ENCODE measurements at places on chromosomes 16 and 17.

GRCh38 chr17:6994118-6994598, 1.7 kb upstream of the ALOX12 start:
- DNase-seq: no peak

DNA sequence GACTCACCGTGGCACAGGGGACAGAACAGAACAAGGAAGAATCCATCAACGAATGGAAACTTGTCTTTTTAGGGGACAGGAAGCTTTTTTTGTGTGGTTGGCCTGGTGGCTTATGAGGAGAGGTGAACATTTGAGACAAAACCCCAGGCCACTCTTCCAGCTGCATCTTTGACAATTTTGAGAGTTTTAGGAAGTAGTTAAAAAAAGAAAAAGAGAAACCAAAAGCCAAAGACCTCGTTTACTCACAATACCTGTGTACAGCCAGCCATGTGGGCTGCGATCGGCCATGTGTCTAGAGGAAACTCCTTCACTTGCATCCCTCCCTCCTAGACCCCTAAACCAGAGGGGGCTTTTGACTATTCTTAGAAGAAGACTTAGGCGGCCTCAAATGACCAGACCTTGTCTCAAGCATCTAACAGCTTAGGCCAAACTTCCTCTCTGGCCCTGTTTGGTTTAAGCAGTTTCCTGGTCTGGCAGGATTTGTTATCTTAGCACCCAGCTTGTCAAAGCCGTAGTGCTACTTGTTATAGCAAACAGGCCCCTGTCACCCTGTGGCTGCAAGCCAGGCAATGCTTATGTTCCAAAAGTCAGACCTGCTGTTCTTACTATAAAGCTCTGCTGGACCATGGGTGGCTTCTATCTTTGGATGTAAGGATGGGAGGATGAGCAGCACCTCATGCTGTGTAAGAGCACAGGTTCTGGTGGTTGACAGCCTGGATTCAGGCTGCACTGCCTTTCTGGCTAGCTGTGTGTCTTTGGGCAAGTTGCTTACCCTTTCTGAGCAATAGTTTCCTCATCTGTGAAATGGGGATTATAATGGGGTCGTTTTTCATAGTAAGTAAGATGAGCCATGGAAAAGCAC, 17.7 kb downstream of the KSR1 start:
- no peak for DNase-seq

- no peak for DNase-seq
Measured at GRCh38 chr17:59846394-59847165, 46.2 kb downstream of the TUBD1 start.

DNA sequence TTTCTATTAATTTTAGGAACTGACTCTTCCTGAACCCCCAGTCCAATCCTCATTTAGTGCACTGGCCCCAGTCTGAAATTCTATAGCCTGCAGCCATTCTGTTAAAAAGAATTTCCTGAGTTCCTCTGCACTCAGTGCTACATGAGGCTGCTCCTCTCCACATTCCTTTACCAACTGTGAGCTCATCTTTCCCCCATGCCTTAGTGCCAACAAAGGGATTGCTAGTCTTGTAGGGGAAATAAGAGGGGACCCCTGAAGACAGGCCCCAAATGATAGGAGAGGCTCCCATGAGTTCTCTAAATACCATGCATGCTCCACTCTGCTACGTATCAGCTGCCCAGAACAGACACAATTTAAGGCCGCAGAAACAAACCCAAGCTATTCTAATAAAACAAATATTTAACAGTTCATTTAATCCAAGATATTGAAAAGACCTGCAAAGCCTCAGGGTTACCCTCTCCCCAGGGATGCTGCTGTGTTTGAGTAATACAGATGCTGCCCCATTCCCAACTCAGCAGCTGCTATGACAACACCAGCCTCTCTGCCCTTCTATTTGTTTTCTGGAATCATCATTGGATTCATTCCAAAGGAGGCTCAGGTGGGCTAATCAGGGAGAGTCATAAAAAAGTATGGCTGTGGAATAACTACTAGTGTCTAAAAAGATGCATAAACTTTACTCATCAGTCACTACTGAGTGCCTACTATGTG, 228.5 kb downstream of the TOX3 start:
- DNase-seq: no peak

GRCh38 chr17:59327121-59327980, 4.1 kb upstream of the YPEL2 start:
- DNase-seq: no peak

DNA sequence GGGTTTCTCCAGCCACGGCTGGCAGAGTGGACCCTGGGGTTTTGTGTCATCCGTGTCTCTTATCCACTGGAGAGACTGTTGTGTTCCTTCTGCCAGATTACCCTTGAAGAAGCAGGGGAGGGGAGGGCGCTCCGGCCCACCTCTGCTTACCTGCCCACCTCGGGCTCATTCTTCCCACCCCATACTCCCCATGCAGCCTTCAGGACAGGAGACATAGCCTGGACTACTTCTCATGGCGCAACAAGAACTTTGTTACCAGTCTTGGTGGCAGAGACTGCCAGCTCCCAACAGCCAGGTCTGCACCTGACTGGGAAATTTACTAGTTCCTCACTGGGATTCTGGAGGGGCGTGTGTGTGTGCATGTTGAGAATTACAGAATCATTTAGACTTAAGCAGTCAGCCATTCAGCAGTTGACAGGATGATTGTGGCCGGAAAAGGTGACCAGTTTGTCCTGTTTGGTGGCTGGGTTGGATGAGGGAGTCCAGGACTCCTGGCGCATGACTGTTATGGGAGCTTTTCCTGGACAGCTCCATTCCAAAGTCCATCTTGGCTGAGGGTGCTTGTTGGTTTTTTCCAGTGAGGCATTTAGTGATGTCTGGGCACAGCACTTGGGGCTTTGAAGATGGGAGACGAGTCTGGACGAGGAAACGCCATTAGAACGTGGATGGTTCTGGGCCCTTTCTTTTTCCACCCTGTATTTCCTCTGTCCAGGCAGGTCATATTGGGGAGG, 8.7 kb downstream of the GSE1 start:
- no peak for DNase-seq

DNA sequence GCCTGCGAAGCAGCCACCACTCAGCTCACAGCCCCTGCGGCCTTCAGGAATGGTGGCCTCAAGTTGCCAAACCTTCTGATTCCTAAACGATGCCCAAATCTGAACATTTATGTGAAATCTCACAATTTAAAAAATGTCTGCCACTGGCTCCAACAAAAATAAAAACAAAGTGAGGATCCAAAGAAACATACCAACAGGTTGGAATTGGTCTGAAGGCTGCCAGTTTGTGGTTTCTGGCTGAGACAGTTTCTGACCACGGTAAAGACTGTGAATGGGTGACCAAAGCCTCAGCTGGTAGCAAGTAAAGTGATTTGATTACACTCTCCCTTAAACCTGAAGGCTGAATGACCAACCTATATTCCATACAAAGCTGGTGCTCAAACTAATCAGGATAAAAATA, 24.9 kb downstream of the LITAFD start:
- no peak for DNase-seq

DNA sequence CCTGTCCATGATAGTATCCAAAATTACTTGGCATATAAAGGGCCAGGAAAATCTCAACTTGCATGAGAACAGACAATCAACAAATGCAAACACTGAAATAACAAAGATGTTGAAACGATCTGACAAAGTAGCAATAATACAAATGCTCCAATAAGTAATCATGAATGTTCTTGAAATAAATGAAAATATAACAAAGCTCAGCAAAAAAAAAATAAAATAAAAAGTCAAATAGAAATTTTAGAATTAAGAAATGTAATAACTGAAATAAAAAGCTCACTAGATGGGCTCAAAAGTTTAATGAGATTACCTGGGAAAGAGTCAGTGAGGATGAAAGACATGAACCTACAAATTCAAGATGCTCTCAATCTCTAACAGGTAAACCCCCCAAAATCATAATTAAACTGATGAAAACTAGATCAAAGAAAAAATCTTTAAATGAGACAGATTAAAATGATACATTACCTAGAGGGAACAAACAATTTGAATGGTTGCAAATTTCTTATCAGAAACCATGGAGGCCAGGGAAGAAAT, 319.0 kb upstream of the IRX3 start:
- no peak for DNase-seq

DNA sequence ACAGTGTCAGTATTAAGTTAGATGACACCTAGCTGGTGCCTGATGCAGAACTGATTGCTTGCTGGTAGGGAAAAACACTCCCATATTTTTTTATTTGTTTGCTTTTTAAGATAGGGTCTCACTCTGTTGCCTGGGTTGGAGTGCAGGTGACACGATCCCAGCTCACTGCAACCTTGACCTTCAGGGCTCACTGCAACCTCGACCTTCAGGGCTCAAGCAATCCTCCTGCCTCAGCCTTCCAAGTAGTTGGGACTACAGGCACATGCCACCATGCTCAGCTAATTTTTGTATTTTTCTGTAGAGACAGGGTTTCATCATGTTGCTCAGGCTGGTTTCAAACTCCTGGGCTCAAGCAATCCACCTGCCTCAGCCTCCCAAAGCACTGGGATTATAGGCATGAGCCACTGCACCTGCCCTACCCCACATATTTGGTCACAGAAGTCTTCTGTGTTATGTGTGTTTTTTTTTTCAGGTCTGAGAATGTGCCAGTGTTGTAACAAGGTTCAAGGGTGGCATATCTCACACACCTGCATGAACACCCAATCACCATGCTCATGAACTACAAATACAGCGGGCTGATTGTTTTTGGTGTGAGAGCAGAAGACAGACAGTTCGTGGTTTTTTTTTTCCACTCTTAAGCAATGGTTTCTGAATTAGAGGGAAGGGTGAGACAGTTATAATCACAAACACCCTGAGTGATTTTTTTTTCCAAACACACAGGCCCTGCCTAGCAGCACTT, 22.8 kb downstream of the SPAG9 start:
- no peak for DNase-seq

GRCh38 chr17:41402161-41402560, 4.8 kb upstream of the KRT31 start:
- no peak for DNase-seq

GRCh38 chr17:44559634-44560554, 2.6 kb downstream of the FZD2 start:
- no peak for DNase-seq

- DNase-seq: no peak
Measured at GRCh38 chr16:68062910-68063393, 22.2 kb upstream of the NFATC3 start.

DNA sequence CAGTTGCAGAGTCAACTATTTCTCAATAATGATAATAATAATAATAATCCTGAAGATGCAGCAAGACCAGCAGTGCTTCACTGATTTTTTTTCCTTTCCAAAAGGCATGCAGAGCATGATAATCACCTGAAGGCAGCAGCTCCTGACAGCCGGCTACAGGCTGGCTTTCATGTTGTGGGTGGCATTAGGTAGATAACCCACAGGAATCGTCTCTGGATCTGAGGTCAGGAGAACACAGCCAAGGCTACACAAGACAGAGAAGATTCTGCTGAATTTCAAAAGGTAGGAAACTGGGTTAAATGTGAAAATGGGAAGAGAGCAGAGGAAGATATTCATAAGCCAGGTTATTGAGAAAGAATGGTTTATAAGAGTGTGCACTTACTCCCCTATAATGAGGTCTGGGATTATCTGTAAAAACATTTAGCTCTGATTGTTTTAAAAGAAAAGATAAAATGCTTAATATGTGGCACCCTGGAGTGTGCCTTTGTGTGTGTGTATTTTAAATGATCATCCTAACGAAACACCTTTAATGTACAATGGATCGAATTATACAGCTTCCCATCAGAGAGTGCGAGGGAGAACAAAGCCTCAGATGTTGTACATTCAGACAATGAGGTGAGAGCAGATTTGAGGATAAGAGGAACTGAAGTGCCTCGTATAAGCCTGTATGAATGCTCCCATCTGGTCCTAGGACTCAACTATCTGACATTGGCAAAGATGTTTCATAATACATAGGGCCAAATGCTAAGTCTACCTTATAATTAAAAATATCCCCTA, 273.1 kb downstream of the PHKB start:
- no peak for DNase-seq

- DNase-seq: no peak
Measured at GRCh38 chr17:73532421-73532901, 111.8 kb downstream of the SDK2 start.

DNA sequence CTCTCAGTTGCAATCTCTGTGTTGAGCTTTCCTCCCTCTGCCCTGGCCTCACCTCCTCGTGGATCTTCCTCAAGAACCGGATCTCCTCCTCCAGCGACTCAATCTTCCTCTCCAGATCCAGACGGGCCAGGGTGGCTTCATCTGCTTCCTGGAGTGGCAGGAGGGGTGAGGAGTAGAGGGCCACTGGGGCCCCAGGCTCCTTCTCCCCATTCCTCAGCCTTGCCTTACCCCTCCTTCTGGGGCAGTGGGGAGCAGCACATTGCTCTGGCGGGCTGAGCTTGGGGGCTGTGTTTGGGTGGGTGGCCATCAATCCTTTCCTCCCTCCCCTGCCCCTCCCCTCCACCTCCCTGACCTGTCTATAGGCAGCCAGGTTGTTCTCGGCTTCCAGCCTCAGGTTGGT, 1.6 kb downstream of the GFAP start:
- no peak for DNase-seq

DNA sequence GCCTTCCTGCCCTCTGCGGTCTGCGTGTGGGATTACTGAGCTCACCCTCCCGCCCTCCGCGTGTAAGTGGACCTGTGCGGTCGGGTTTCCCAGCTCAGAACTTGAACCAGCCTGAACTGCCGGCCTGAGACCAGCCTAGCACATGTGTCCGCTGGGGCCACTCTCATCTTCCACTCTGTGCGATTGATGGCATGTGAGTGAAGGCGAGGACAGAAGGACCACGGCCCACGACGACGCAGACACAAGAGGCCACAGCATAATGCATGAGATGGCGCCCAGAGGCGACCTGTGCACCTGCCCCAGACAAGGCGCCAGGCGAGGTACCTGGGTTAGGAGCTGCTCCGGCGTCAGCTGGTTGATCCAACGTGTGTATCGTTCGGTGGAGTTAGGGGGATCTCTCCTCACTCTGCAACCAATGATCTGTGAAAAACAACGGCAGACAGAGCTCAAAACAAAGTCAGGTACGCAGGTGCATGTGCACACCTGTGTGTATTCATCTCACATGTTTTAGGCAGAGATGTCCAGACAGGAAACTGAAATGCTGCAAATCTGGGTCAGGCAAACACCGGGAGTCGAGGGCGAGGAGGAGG, 74.5 kb upstream of the METRNL start:
- DNase-seq: no peak

GRCh38 chr17:40699853-40700252, 3.7 kb downstream of the KRT24 start:
- no peak for DNase-seq

- peak; percentile 77 for DNase-seq
Measured at GRCh38 chr17:21286066-21286770, 1.7 kb downstream of the MAP2K3 start.

GRCh38 chr17:74923538-74924249, 379 bp upstream of the OTOP2 start:
- DNase-seq: no peak

- no peak for DNase-seq
Measured at GRCh38 chr17:76384987-76385891, 830 bp downstream of the SPHK1 start.

- no peak for DNase-seq
Measured at GRCh38 chr16:77589071-77589765, 133.1 kb upstream of the NUDT7 start.

All from left renal cortex interstitium (tissue), 4 donors.